Effector memory CD8-positive, alpha-beta T cell (primary cell): ENCODE measurements at places on chromosomes 4 and X.

- DNase-seq = no peak
Observed at GRCh38 chrX:25226151-25226550, 210.4 kb upstream of the ARX start.

GRCh38 chr4:142278171-142278570, 567.9 kb downstream of the INPP4B start:
- no peak for DNase-seq

GRCh38 chr4:176641237-176641636, 151.5 kb downstream of the VEGFC start:
- DNase-seq = no peak

- DNase-seq = no peak
Observed at GRCh38 chr4:1401409-1402020, 4.7 kb downstream of the NKX1-1 start.

DNA sequence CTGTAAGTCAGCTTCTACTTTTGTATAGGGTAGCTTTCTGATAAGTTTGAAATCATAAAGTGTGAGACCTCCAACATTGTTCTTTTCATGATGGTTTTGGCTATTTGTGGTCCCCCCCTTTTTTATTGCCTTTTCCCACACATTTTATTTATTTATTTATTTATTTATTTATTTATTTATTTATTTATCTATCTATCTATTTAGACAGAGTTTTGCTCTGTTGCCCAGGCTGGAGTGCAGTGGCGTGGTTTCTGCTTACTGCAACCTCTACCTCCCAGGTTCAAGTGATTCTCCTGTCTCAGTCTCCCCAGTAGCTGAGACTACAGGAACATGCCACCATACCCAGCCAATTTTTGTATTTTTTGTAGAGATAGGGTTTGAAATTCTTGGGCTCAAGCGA, 9.7 kb upstream of the MTHFD2L start:
- no peak for DNase-seq

DNA sequence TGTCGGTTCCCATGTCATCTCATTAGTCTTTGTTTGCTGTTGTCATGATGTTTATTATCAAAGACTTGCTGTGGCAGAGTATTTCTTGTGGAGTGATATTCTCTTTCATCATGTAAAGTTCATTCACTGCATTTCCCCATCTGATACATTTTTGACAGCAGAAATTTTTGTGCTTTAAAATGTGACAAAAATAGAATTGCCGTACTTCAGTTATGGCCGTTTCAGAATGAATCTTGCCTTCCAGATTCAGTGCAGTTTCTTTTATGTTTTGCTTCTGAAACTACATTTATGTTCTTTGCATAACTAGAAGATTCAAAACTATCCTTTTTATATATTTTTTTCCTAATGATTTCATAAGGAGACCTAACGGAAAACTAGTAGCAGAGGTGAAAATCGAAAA, 10.0 kb downstream of the CSTF2 start:
- DNase-seq = no peak

GRCh38 chr4:82741188-82741587, 57.4 kb downstream of the SCD5 start:
- DNase-seq = no peak

DNA sequence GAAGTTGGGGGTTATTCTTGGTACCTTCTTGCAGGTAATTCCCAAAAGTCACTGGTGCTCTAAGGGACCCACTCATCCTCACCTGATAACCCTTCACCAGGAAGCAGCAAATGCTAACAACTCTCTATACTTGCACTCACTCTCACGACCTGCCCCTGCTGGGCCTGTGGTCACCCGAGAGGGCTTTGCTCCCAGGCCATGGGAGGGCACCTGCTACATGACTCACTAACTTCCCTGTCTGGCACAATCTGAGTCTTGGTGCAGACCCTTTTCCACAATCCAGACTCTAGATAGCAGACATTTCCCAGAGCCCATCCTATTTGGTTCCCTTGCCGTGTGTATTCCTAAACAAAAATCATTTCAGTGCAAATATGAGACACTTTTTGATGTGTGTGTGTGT, 403.8 kb upstream of the FAT1 start:
- no peak for DNase-seq

DNA sequence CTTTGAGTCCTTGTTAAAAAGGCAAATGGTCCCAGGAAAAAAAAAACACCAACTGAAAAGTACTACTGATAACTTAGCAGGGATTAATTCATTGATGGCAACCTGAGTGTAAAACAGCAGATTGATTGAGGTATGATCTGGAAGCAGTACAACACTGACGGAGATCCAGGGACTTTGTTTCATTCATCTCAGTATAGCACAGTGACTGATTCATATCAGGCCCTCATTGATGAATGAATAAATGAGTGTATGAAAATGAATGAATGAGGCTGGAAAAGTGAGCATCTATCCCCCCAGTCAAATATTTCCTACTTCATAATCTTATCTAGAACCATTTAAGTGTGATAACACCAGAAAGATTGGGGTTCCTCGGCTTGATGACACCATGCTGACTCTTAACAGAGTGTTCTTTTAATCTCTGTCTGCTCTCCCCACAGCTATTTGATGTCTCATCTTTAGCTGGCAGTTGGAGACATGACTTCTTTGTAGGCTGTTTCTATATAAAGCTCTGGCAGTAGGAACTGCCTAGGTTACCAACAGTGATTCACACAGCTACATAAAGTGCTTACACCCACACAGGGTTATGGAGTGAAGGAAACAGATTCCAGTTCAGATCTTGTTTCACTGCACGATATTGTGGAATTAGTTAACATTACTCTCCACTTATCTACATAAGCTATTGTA, 18.6 kb upstream of the RNF128 start:
- DNase-seq = no peak

DNA sequence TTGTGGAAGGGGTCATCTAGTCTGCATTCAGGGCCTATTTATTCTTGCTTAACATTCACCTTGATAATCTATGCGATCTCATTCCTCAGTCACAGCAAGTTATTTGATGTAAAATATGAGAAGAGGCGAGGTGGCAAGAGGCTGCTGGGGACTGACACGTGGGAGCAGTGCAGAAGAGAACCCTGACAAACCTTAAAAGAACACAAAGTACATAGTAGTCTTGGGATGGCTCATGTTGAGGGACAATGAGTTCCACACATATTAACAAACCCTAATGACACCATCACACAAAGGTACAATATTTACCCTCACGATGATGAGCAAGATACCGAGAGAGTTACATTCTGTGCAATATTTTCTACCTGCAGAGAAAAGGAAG, 57.5 kb downstream of the MAML3 start:
- no peak for DNase-seq

DNA sequence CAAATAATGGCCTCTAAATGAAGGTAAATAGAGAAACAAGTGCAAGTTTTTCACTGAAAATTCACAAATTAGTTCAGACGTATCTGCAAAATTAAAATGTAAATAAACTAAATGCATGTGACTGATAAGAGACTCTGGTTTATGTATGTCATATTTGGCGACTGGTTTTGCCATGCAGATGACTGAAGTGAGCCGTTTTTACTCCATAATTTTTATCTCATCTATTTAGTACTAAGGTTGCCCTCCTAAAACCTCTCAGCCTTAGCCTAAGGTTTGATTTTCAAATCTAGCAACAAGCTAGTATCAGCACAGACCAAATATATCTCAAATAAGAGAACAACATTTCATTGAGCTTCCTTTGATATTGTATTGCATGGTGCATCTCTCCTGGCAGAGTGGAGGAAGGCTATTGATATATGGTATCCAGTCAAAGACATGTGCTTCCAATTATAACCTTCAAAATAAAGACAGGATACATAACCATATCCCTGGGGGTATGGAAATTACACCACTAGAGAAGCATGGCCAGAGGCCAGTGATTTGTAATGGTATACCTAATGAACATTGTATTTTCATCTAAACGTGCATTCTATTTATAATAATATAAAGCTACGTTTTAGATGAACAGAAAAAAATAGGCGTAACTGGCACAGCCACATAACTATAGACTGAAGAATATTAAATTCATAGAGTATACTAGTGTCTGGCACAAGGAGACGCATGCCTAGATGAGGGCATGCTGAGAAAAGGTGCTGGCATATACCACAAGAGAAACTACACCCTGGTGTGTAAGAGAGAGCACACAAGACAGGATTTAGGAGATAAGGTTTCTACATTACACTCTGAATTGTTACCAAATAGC, 392.6 kb upstream of the INTU start:
- DNase-seq = no peak

DNA sequence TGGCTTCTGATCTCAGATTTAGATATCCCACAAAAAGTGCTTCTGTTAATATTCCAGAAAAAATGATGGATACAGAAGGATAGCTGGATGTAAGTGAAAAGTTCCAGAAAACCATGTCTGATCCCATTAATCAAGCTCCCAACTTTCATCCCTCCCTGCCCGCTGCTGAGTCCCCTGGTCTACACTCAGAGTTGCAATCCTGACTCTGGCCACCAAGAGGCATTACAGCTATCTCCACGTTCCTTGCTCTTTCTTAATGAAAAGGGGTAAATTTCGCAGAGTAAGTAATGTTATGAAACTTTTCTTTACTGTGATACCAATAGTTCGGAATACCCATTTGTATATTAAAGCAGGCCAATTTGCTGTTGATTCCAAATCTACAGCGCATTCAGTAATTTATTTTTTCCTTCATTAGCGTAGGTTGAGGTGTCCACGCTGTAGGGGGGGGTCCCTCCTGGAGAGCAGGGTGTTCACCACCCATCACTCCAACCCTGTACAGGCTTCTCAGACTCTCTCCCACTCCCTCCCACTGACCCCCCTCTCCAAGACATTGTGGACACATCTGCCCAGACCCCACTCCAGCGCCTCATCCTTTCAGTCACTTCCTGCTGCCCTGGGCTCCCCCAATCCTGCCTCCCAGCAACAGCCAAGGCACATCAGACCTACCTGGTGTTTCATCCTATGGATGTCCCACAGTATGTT, 55.1 kb downstream of the RAB40A start:
- no peak for DNase-seq

- no peak for DNase-seq
Observed at GRCh38 chr4:26179316-26179760, 141.5 kb upstream of the RBPJ start.

GRCh38 chr4:105998171-105999063, 103.1 kb downstream of the NPNT start:
- no peak for DNase-seq

GRCh38 chr4:100170986-100171385, 19.3 kb downstream of the DDIT4L start:
- no peak for DNase-seq

DNA sequence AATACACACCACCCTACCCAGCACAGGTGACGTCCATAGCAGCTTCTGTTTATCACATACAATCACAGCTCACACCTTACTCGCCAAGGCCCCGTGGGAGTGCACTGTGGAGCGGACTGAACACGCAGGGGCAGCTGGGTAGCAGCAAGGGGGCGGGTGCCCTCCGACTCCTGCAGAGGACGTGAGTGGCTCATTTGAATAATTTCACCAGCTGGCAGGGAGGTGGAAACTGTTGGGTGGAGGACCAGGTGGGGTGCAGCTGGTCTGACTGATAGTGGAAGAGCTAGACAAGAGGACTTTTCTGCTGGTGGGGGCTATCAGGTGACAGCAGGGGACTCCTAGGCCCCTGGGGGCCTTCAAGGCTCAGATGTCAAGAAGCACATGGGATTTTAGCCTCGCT, 16.3 kb downstream of the MAN2B2 start:
- no peak for DNase-seq

DNA sequence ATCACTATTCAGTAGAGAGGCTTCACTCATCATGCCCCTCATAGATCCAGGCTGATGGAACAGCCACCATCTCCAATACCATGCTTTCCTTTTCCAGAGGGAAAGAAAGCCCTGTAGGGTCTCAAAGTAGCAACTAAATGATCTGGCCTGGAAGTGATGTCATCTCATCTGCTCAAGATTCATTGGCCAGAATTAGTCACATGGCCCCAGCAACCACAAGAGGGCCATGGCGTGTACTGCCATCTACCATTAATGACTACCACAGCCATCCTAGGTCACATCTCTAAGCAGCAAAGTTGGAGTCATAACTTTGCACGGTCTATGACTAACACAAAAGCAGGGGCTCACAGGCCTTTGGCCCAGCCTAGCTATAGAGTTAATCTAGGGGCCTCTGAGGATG, 194.8 kb downstream of the KIT start:
- no peak for DNase-seq

GRCh38 chr4:52957220-52957686, 95.1 kb downstream of the RASL11B start:
- DNase-seq = no peak

DNA sequence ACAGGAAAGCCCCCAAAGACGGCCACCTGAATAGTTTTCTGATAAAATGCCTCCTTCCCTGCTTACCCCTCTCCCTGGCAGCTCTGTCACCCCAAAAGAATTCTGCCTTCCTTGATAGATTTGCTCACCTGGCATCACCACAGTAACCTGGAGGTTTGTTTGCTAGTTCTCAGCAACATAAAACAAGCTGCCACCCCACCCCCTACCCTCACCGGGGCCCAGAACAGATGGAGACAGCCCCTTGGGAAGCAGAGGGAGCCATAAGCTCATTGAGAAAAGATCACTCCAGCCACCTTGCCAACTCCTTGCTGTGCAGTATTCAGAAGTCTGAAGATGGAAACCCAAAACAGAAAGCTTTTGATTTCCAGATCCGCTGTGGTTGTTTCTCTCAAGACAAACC, 108.6 kb downstream of the DHX15 start:
- DNase-seq = no peak
